ENCODE measurements at places on chromosomes 12 and 14. TPM values are rescaled to one million over a fixed set of nuclear protein-coding genes. Genes with fewer than 3 reads are reported as not detected.

DNA sequence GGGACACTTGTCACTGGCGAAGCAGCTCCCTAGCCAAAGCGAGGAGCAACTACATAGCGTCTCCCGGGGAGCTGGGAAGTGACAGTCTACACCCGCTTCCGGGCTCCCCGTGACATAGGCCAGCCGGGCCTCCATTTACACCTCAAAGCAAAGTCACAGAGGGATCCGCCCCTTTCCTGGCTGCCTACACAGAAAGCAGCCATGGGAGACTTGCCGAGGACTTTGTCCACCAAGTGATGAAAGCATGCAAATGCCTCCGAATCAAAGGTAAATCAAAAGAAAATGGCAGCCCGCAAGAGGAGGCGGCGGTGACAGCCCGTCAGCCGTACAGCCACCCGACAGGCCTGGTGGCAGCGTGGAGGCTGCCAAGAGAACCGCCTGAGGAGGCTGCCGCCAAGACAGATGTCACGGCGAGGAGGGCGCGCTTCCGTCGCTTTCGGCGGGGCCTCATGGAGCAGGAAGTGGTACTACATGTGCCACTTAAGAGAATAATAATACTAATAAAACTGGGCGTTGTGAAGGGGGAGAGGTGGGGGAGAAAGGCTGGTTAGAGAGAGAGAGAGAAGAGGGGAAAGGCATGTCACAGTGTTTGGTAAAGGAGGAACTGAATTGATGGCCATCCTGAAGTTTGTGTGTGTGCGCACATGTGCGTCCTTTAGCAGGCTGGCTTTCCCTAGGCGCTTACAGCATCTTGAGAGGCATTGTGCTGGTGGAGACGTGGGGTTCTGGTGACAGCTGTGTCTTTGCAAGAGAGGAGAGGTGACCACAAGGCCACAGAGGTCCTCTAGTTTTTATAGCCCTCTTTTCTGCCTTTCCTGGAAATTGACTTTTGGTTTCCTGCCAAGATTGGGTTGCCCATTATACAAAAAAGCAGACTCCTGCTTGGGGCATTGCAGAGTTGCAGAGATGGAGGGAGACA is 661.7 kb downstream of the VRK1 start:
- H3K36me3 ChIP-seq: peaks cover 10% of the 10 kb centered on the region
- H3K27ac ChIP-seq: no peak overlapping the region
- H3K4me3 ChIP-seq: peak overlapping the region; percentile 71
- no peaks in the 10 kb centered on the region for H3K27me3 ChIP-seq

The TMTC2 gene
- total RNA-seq: 2.8 TPM

DNA sequence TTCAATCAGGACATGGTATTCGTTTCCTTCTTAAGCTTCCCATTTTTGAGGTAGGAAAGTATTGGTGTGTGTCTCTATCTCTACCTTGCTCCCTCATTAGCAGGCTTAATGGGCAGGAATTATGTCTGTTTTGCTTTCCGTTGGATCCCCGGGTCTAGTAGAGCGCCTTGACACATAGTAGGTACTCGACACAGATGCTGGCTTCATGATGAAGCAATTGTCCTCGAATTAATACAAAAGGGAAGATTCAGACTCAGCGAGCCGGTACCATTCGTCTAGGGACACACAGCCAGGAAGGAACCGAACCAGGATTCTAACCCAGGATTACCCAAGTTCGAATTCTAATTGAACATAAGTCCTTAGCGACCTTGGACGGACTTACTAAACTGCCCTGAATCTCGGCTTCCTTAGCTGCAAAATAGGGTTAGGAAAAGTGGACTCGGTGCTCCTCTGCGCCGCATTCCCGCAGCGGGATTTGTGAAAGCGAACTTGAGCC is 496 bp upstream of the ISCU start:
- DNase-seq: no peak
- peaks cover 2% of the 10 kb centered on the region for H3K4me1 ChIP-seq
- peaks cover 9% of the 10 kb centered on the region for H3K36me3 ChIP-seq
- H3K27ac ChIP-seq: peak overlapping the region; percentile 61
- H3K27me3 ChIP-seq: no peaks in the 10 kb centered on the region

The SAMD4A gene
- total RNA-seq: 9.9 TPM

The GPR65 gene
- not detected for total RNA-seq

The SMIM41 gene
- total RNA-seq: not detected

DNA sequence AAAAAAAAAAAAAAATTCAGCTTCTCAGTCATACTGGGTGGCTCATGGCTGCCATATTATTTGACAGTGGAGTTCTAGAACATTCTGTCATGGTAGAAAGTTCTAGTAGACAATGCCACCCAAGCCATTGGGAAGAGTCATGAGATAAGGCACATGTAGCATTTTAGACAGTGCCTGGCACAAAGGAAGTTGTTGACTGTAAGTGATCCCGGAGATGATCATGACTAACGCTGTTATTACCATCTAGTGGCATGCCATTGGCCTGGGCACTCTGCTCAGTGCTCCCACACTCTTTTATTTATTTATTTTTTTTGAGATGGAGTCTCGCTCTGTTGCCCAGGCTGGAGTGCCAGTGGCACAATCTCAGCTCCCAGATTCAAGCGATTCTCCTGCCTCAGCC is 80.4 kb downstream of the FOXN4 start:
- H3K27me3 ChIP-seq: no peaks in the 10 kb centered on the region
- no peak overlapping the region for H3K27ac ChIP-seq
- H3K4me3 ChIP-seq: no peak overlapping the region
- no peak for DNase-seq
- peaks cover 6% of the 10 kb centered on the region for H3K36me3 ChIP-seq
- no peaks in the 10 kb centered on the region for H3K4me1 ChIP-seq

- H3K4me1 ChIP-seq: no peaks in the 10 kb centered on the region
- DNase-seq: no peak
- no peaks in the 10 kb centered on the region for H3K27me3 ChIP-seq
- H3K27ac ChIP-seq: no peak overlapping the region
Measured at GRCh38 chr14:51677266-51677665, 25.6 kb downstream of the FRMD6 start.

DNA sequence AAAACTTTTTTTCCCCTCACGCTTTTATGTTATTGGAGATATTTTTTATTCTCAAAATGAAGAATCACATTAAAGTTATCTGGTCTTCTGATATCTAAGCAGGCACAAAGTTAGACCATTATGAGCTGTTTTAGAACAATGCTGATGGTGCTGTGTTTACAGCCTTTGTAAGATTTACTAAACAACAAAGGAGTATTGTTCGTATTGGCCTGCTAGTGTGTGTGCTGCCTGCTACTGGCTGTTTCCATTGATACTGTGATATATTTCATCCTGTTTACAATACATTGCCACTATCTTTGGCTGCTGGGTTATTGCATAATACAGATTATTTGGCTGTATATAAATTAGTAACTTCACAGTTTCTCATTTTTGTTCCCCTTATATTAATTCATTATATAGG is 220.8 kb downstream of the ITPR2 start:
- no peak overlapping the region for H3K4me3 ChIP-seq
- no peak for DNase-seq
- no peaks in the 10 kb centered on the region for H3K27me3 ChIP-seq
- no peaks in the 10 kb centered on the region for H3K36me3 ChIP-seq

- no peaks in the 10 kb centered on the region for H3K4me1 ChIP-seq
- no peaks in the 10 kb centered on the region for H3K36me3 ChIP-seq
- no peak overlapping the region for H3K27ac ChIP-seq
- no peaks in the 10 kb centered on the region for H3K27me3 ChIP-seq
- DNase-seq: no peak
Measured at GRCh38 chr12:49897276-49897675, 6.4 kb downstream of the FAIM2 start.

The SDR9C7 gene
- not detected for total RNA-seq

The KIF26A gene
- 43.0 TPM for total RNA-seq
